ENCODE measurements at places on chromosomes 12 and 14. TPM values are rescaled to one million over a fixed set of nuclear protein-coding genes. Genes with fewer than 3 reads are reported as not detected.

A2M gene
- 41.6 TPM for polyA plus RNA-seq

RNU4-1 gene
- polyA plus RNA-seq = not detected

ADAMTS20 gene
- not detected for polyA plus RNA-seq

EIF2B1 gene
- 32.3 TPM for polyA plus RNA-seq

CHFR gene
- polyA plus RNA-seq = 19.1 TPM

IL26 gene
- polyA plus RNA-seq = not detected

SPTB gene
- 1.1 TPM for polyA plus RNA-seq

ENDOU gene
- 0.54 TPM for polyA plus RNA-seq

IQSEC3 gene
- 5.2 TPM for polyA plus RNA-seq

MSI1 gene
- polyA plus RNA-seq = 1.1 TPM

LTB4R gene
- 13.3 TPM for polyA plus RNA-seq

NR4A1 gene
- polyA plus RNA-seq = 41.8 TPM

DCN gene
- polyA plus RNA-seq = 1,769 TPM

TOMM20L gene
- polyA plus RNA-seq = not detected

SYT1 gene
- 0.22 TPM for polyA plus RNA-seq

ACSM4 gene
- polyA plus RNA-seq = not detected

MYH6 gene
- 0.18 TPM for polyA plus RNA-seq

SCNN1A gene
- polyA plus RNA-seq = 1.0 TPM

ALX1 gene
- not detected for polyA plus RNA-seq

ACOT6 gene
- 0.34 TPM for polyA plus RNA-seq

OR6C75 gene
- not detected for polyA plus RNA-seq

PIANP gene
- polyA plus RNA-seq = not detected

ZC3H14 gene
- polyA plus RNA-seq = 18.0 TPM

CLEC7A gene
- 1.7 TPM for polyA plus RNA-seq

GPR162 gene
- polyA plus RNA-seq = 2.0 TPM

ANKRD52 gene
- 5.6 TPM for polyA plus RNA-seq

TPH2 gene
- not detected for polyA plus RNA-seq

MUCL1 gene
- not detected for polyA plus RNA-seq

TPPP2 gene
- not detected for polyA plus RNA-seq

TRPV4 gene
- 1.3 TPM for polyA plus RNA-seq

IL23A gene
- polyA plus RNA-seq = not detected

SAMD4A gene
- polyA plus RNA-seq = 2.5 TPM

LAG3 gene
- 1.0 TPM for polyA plus RNA-seq

COX8C gene
- not detected for polyA plus RNA-seq

SLC25A47 gene
- polyA plus RNA-seq = 0.07 TPM

ANG gene
- 41.8 TPM for polyA plus RNA-seq

OLR1 gene
- 4.9 TPM for polyA plus RNA-seq

BICDL1 gene
- 2.4 TPM for polyA plus RNA-seq

NTF3 gene
- 0.06 TPM for polyA plus RNA-seq

NFATC4 gene
- polyA plus RNA-seq = 166 TPM

CD27 gene
- 0.82 TPM for polyA plus RNA-seq

All from adipose tissue (tissue), 3 donors.